AG04450 (cell line): ENCODE measurements at places on chromosomes 2 and 18. TPM values are rescaled to one million over a fixed set of nuclear protein-coding genes. Genes with fewer than 3 reads are reported as not detected.

The FHL2 gene
- polyA plus RNA-seq: 497 and 555 TPM in 2 replicates

The SKA1 gene
- 3.5 and 6.2 TPM in 2 replicates for polyA plus RNA-seq

The GPR45 gene
- not detected in 2 replicates for polyA plus RNA-seq

The GAREM1 gene
- polyA plus RNA-seq: 2.8 and 3.4 TPM in 2 replicates

The RAPGEF4 gene
- 0.63 and 1.3 TPM in 2 replicates for polyA plus RNA-seq

The GRP gene
- not detected in 2 replicates for polyA plus RNA-seq

The PDE1A gene
- polyA plus RNA-seq: 3.2 and 4.3 TPM in 2 replicates

The DAPL1 gene
- polyA plus RNA-seq: not detected in 2 replicates
